ENCODE measurements at places on chromosomes 13 and 19.

- DNase-seq, result no peak
Measured at GRCh38 chr13:99501848-99502301, 603 bp downstream of the TM9SF2 start.

- DNase-seq, result no peak
Measured at GRCh38 chr13:46152627-46153328, 29.2 kb downstream of the LCP1 start.

- DNase-seq, result no peak
Measured at GRCh38 chr19:19562665-19563347, 24.7 kb downstream of the CILP2 start.

DNA sequence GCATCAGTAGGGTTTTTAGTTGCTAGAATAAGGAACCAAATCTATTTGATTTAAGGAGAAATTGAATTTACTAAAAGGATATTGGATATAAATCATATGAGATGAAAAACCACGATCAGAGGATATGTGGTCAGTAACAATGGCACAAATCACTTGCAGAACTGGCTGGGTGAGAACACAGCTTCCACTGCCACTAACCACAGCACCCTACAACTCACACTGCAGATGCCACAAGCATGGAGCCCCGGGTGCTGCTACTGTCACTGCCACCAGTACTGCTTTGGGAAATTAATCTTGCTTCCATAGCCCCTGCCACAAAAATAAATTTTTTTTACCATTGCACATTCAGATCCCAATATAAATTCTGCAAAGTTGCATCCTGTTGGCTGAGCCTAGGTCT, 40.6 kb upstream of the KLF12 start:
- no peak for DNase-seq

- DNase-seq, result no peak
Measured at GRCh38 chr19:16825312-16826052, 3.7 kb upstream of the SIN3B start.

DNA sequence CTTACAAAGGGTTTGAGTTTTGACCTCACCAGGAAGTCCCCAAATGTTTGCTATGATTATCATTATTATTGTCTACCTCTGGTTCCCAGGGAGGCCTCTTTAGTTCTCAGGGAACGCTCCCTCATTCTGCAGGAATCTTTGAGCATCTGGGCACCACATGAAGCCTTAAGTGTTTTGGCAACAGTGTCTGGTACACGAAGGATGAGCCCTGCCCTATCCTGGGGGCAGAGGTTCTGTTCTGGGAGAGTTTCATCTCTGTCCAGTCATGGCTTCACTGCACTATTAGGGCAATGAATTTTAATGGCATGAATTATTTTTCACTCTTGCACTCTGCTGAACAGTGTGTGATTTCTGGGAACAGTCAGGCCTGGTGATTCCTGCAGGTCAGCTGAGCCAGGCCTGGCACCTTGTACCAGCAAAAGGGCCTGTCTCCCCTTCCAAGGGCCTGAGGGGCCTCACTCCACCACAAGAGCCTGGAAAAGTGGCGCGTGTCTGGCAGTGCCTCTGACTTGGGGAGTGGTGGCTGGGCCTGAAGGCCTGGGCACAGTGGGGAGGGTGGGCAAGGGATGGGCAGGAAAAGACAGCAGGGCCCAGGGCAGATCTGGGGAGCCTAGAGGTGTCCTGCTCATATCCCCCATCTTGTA, 4.6 kb downstream of the FAM187B start:
- no peak for DNase-seq

DNA sequence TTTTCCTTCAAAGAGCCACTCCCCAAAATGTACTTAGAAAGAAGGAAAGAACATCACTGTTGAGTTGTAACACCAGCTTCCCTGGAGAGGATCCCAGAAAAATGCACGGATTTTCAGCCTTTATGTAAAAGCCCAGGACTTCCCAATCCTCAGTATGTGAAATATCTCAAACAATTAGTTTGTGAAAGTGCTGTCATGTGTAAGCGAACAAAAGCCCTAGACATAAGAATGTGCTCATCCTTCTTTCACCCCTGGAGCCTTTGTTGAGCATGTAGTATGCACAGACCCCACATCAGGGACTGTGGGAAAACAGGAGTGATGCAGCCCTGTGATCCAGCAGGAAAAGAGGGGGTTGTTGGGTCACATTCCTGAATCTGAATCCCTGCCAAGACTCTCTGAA, 441.4 kb upstream of the ZNF507 start:
- no peak for DNase-seq

GRCh38 chr19:38228491-38229439, 4.7 kb upstream of the DPF1 start:
- no peak for DNase-seq

- DNase-seq, result no peak
Measured at GRCh38 chr19:27851002-27851481, 1361.9 kb downstream of the UQCRFS1 start.

GRCh38 chr19:42426643-42427042, 545 bp downstream of the LIPE start:
- DNase-seq, result no peak

GRCh38 chr13:103101901-103102300, 35.7 kb upstream of the SLC10A2 start:
- DNase-seq, result no peak

- no peak for DNase-seq
Measured at GRCh38 chr19:900043-900301, 6.7 kb downstream of the RNU6-9 start.

- DNase-seq, result no peak
Measured at GRCh38 chr13:113205428-113205931, 3.0 kb downstream of the PCID2 start.

- no peak for DNase-seq
Measured at GRCh38 chr13:106515635-106516254, 19.7 kb downstream of the EFNB2 start.

DNA sequence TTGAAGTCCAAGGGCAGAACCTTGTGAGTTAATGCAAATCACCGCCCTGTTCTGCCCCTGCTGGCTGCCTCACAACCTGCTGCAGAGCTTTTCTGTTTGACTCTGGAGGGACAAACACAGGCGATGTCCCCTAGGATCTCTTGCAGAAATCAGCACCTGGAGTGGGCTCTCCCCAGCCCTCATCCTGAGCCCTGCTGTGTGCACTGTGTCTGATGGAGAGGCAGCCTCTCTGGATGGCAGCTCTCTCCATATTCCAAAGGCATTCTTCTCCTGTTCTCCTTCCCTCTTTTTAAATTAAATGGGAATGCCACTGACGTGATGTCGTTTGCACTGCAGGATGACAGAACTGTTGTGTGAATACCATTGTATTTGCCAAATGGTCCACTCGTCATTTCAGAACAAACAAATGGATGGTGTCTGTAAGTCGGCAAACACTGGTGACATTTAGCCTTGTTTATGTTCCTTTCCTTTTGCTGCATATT, 184.1 kb downstream of the ZNF536 start:
- no peak for DNase-seq

GRCh38 chr19:31906111-31906871, 439.1 kb upstream of the ZNF507 start:
- DNase-seq, result no peak

DNA sequence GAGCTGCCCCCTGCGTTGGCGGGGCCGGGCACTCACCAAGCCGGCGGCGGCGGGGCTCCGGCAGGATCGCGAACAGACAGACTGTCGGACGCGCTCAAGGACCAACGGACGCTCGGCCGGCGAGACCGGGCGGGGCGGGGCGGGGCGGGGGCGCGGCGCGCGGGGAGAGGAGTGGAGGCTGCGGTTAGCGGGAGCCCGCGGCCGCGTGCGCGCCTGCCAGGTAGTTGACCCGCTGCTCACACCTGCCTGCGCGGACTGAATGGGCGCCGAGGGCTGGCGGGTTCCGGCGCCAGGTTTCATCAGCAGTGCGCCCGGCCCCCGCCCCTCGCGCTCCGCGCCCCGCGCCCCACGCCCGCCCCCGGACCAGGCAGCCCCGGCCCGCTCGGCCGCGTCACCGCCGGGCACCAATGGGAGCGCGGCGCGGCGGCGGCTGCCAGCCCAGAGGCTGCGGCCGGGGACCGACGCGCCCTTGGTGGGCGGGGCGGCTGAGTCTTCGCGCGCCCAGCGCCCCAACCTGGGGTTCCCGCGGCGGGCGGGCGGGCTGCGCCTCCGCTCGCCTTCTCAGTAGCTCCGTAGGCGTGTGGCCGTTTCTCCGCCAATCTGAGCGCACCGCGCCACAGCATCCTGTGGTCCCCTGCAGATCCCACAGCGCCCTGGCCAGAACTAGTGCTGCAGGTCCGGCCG, at the start of gene SLC7A1:
Gene SLC7A1, minus strand, starts transcription at position 309 of the 684 bp plus-strand sequence. CDS start 59,500 bp downstream, outside the sequence.
- peak; percentile 67 for DNase-seq
